ENCODE measurements at places on chromosomes 2 and 18.

DNA sequence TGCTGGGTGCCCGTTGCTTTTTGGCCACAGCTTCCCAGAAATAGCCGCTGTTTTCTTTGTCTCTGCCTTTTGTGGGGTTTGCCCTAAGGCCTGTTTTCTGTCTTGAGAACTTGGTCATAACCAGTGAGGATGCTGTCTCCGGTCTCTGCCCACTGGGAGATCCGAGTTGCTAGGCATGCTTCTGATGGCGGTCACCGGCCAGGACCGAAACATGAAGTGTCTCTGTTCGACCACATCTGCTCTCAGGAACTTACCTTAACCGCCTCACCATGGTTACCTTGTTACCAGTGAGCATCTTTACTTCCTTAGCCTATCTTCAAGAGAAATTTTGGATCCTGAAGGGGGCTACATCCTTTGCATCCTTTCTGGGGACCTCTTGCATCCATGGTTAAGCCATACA is 91.9 kb downstream of the RTP5 start:
- DNase-seq: no peak

DNA sequence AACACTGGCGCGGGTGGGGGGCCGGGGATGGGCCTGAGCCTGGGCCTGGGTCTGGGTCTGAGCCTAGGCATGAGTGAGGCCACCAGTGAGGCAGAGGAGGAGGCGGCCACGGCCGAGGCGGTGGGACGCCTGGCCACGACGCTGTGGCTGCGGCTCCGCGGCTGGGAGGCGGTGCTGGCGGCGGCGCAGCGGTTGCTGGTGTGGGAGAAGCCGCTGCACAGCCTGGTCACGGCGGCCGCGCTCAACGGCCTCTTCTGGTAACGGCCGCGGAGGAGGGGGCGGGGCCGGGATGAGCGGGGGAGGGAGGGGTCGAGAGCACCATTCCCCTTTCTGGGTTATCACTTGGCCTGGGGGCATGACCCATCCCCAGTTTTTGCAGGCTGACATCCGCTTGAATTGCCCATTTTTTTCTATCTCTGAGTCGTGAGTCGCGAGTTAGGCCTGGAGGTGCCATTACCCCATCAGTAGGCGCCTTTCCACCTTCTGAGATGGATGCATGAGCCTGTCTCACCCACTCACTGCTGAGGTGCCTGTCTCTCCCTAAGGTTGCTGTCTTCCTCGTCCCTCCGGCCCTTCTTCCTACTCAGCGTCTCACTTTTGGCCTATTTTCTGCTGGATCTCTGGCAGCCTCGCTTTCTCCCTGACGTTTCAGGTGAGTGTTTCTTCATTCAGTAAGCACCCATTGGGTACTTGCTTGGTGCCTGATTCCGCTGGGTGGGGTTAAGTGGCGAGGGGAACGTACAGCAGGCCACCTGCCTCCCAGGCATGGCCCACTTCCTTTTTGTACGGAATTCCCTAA is 501 bp downstream of the RETREG2 start:
- DNase-seq: peak; percentile 64

GRCh38 chr2:105425936-105426625 is 27.2 kb upstream of the FHL2 start:
- no peak for DNase-seq

DNA sequence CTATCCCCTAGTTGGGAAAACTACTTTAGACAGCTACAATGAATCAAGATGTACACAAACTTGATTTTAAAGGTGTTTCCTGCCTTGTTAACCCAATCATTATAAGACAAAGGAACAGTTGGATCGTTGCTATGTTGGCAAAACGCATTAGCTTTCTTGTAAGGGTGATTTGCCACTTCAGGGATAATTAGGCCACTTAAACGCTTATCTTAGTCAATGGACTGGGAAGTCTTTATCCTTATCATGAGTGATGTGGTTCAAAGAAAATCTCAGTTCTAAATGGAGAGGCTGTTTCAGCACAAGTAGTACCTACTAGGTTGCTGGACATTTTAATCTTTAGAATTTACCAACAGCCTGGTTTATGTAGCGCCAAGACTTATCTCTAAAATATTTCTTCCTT is 406.1 kb upstream of the MEX3C start:
- DNase-seq: no peak

DNA sequence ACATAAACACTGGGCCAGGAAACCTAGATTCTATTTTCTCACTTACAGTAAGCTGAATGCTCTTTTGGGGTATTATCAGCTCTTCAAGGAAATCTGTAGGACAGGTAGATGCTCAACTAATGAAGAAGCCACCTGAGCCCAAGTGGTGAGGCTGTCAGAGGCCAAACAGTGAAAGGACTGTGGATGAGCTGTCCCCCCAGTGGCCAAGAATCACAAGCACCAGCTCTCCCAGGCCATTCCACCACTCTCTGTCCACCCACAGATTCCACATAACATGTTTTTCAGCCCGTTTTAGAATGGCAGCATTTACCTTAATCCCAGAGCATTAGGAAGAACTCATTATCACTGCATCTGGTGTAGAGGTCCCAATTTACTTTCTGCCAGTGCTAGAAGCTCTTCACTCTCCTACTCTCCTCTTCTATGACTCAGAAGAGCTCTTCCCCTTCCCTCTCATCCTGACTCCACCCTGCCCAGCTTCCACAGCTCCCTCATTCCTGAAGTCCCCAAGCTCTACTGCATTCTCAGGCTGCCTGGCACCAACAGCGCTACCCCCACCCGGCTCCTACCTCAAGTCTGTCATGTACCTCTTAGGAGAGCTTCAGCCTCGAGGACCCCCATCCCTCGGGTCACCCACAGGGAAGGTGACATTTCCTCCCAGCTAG is 43.8 kb upstream of the GORASP2 start:
- DNase-seq: no peak

DNA sequence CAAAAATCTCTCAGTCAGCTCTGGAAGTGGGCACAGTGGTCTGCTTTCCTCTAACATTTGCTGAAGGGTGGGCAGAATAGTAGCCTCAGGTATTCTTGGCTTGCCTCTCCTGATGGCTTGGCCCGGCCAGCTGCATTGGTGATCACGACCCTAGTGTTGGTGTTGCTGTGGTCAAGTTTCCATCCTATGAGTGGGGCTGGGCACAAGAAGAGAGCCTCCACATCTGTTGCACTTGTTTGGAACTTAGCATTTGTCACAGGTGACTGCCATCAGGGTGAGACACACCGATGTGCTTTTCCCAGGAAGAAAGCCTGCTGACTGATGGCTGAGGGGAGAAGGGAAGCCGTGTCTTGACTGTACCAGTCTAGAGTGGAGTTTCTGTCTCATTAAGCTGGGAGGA is 33.1 kb upstream of the SNORC start:
- DNase-seq: no peak

DNA sequence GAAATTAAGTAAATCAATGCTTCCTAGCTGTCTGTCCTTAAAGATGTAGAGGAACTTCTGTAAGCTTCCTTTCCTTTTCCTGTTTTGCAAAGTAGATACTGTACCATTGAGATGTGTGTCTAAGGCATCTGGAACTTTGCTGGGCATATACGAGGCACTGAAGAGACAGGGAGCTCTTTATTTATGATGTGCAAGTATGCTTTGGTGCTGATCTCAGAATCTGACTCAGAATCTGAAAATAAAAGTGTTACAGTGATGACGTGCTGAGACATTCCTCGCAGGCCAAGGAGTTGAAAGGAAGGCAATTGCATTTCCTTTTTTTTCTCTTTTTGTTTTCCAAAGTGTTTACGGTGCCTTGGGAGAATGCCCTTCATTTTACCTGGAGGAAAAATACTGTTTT is 230.9 kb upstream of the RGPD4 start:
- no peak for DNase-seq

GRCh38 chr2:72573232-72573631 is 252.6 kb downstream of the EXOC6B start:
- no peak for DNase-seq

DNA sequence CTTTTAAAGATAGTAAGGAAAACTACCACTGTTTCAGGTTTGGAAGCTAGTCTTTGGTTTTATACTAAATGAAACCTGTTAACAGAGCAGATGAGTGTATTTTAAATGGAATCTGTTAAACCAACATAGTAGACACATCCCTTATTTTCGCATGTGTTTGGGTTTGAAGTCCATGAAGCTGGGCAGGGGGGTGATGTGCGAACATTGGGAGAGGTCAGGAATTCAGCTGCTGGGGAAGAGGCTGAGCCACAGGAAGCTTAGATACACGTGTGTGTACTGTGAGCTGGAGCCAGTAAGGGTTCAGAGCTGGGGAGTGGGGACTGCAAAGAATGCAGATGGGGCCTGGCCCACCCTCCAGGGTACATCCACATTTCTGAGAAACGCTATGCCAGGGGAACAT is 176.9 kb downstream of the VAPA start:
- DNase-seq: no peak

GRCh38 chr18:35524226-35524625 is 26.5 kb upstream of the INO80C start:
- no peak for DNase-seq

- no peak for DNase-seq
These were observed 20.6 kb downstream of the CHN1 start for GRCh38 chr2:174984561-174984960.

- DNase-seq: no peak
These were observed 1.6 kb upstream of the MTA3 start for GRCh38 chr2:42566837-42567321.

DNA sequence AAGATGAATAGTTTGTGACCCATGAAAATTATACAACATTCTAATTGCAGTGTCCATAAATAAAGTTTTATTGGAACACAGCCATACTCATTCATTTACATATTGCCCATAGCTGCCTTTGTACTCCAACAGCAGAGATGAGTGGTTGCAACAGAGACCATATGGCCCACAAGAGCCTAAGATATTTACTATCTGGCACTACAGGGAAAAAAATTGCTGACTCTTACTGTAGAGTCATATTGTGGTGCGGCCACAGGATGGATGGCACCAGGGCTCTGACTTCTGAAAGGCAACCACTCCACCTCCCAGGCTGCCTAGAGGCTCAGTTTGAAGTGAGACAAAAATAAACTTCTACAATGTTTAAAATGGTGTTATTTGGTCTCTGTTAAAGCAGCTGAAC is 404.0 kb upstream of the ATP5MC3 start:
- no peak for DNase-seq

GRCh38 chr18:35252466-35252865 is 11.6 kb downstream of the ZNF397 start:
- DNase-seq: no peak

DNA sequence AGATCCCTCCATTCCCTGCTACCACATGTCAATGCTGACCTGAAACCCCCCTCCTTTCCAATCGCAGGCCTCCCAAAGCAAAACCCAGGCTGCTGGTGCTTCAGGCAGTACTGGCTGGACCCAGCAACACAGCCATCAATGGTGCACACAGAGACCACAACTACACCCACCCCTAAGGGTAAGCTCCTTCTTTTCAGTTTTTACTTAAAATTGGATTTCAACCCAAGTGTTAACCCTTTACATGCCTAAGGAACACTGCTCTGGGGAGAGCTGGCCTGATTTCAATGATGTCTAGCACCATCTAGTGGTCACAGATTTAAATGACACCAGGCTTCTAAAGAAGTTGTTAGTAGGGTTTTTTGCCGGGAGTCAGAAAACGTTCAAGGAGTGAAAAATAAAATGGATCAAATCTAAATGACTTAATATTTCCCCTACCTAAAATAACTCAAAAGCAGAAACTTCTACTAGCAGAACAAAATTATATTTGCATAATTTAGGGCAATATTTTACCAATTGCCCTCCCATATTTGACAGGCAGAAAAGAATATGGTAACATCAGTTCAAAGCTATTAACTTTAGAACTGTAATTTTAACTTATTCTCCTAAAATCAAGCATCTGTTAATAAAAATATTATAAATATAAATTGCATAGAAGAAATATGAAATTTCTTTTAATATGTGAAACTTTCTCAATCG is 24.6 kb downstream of the FECH start:
- no peak for DNase-seq

DNA sequence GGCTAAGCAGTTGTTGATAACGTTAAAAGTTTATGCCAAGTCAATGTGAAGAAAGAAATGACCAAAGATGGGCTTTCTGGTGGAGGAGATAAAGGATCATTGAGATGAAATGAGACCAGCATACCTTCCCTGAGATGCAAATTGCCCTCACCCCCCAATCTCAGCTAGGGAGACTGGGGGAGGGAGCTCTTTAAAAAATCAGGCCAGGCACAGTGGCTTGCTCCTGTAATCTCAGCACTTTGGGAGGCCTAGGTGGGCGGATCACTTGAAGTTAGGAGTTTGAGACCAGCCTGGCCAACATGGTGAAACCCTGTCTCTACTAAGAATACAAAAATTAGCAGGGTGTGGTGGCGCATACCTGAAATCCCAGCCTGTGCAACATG is 30.9 kb upstream of the KCMF1 start:
- no peak for DNase-seq

DNA sequence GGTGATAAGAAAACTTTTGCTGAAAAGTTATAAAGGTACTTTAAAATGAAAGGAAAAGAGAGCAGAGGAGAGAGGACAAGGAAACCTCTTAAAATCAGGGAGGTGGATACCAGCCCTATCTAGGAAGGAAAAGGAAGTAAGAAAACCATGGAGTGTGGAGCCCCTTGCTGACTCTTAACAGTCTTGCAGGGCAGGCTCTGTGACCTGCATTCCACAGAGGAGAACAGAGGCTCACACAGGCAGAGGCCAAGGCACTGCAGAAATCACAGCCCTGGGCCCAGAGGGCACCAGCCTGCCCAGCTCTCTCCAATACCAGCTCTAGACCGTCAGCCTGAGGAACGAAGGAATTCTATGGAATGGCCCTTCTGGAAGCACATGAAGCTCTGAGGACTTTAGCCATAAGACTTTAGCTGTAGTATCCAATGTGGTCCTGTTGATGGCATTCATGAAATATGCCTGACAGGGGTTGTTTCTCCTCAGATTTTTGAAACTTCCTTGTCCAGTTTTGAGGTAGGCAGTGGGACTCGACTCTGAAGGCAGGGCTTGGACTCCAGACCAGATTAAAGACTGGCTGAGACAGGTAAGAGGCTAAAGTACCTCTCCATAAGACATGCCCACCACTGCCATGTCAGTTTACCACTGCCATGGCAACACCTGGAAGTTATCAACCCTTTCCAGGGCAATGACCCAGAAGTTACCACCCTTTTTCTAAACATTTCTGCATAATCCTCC is 216.3 kb downstream of the ANAPC1 start:
- DNase-seq: no peak

DNA sequence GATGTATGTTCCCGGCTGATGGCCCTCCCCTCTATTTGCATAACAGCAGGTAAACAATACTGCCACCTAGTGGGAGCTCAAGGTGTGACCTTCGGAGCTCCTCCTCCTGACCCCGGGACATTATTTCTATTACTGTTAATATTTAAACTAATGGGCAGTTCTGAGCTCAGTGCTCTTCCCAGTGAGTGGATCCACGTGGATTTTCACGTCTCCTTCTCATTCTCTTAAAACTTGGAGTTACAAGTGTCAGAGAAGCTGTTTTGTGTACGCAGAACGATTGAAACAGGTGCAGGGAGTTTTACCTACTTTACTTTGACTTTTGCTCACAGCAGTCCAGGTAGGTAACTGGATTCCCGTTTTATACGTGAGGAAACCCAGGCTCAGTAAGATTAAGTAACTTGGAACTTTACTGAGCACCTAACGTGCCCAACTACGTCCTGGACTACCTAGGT is 127.3 kb downstream of the PRKCE start:
- DNase-seq: peak; percentile 29

GRCh38 chr2:106863387-106863786 is 22.6 kb downstream of the ST6GAL2 start:
- no peak for DNase-seq

All from T1000 (cell line).